ENCODE measurements at places on chromosomes 5 and 9.

GRCh38 chr9:21016701-21017491 is 14.5 kb downstream of the HACD4 start:
- no peak for DNase-seq

DNA sequence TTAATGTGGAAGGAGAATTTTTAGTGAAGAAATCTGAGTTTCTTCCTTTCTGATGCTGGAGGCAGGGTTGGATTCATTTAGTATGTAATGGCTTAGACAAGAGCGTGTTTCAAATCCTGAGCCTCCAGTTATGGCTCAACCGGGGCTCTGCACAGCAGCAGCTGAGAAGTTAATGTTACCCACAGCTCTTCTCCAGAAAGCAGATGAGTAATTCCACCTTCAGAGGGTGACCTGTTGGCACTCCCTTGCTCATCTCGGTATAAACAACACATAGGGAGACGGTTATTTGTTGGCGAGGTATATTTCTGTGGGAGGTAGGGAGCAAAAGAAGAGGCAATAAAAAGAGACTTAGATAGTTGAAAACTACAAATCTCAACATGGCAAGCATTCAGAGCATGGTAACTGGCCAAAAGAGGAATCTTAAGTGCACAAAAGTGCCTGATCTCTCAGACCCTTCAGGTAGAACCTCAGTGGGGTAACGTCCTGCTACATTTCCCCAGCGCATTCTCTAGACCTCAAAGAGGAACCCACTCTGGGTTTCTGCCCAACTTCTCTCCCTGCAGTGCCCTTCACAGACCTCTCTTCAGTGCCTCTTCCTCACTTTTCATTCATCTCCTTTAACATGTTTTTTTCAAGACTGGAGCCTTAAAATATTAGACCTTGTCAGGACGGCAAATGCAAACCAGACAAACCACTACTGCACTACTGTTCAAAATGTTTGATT is 417.5 kb upstream of the ADAMTSL1 start:
- DNase-seq: peak; percentile 49

- no peak for DNase-seq
Measured at GRCh38 chr5:73922224-73922623, 296.2 kb downstream of the ARHGEF28 start.

DNA sequence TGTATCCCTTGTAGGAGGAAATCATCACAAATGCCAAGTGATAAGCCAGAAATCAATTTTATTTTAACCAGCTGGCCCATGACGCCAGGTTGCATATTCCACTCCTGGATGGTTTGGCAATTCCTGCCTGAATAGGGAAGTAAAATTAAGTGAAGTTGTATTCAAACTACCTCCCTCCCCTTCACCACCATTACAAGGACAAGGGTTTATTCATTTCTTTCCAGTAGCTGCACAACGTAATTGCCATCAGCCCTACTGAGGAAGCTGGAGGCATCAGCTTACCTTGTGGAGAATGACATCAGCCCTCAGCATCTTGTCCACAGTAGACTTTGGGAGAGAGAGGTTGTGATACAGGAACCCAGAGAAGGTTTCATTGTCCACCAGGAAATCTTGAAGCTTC is 66.6 kb downstream of the ABCA1 start:
- DNase-seq: no peak

- DNase-seq: no peak
Measured at GRCh38 chr5:173964506-173964905, 24.5 kb upstream of the C5orf47 start.

DNA sequence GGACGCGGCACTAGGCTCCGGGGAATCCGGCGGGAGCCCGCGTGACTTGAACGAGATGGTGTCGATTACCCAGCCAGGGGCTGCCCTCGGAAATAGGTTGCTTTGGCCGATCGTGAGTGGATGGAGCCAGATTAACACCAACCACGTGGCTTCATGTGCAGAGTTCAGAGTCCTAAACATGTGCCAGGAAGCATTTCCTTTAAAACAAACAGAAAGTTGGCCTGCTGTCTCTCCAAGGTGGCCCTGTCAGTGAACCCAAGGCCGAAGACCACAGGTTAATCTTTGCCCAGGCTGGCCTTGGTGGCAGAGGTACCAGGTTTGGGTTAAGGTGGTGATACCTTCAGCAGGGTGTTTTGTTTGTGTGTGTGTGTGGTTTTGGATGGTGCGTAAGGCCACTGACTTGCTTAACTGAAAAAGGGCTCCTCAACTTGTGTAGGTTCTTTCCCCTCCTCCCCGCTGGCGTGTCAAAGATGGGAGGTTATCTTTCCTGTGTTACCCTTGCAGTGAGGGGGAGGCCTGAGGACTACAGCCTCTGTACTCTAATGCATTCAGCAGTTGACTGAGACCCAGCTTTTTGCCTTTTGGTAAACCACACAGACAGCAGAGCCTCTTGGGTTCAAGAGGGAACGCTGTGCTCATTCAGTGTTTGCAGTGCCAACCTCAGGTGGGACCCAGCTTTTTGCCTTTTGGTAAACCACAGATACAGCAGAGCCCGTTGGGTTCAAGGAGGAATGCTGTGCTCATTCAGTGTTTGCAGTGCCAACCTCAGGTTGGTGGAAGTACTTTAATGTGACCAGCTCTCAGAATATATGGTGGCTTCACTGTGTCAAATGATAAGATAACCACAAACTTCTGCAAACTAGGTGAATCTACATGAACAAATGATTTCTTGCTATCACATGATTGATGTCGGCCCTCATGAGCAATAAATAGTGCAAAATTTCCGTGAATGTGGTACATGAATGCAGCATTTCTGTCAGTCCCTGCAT is 1.4 kb downstream of the IQGAP2 start:
- no peak for DNase-seq

DNA sequence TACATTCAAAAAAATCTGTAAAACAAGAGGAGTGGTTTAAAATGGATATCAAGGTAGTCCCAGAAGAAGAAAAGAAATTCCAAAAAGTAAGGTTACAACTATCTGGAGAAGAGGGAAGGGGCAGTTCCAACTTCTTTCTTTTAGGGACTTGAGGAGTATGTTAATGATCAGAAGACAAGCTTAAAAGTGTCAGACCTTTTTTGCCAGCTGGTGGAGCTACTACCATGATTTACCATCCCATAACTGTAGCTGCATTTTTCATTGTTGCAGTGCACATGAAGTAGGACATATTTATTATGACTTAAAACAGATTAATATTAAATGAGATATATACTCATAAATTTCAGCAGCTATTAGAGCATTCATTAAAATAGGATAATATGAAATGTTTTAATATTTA is 158.5 kb upstream of the RGS7BP start:
- DNase-seq: no peak

- no peak for DNase-seq
Measured at GRCh38 chr5:132817011-132817410, 3.9 kb downstream of the SOWAHA start.

GRCh38 chr5:181181650-181182565 is 23.1 kb downstream of the TRIM7 start:
- peak; percentile 63 for DNase-seq

DNA sequence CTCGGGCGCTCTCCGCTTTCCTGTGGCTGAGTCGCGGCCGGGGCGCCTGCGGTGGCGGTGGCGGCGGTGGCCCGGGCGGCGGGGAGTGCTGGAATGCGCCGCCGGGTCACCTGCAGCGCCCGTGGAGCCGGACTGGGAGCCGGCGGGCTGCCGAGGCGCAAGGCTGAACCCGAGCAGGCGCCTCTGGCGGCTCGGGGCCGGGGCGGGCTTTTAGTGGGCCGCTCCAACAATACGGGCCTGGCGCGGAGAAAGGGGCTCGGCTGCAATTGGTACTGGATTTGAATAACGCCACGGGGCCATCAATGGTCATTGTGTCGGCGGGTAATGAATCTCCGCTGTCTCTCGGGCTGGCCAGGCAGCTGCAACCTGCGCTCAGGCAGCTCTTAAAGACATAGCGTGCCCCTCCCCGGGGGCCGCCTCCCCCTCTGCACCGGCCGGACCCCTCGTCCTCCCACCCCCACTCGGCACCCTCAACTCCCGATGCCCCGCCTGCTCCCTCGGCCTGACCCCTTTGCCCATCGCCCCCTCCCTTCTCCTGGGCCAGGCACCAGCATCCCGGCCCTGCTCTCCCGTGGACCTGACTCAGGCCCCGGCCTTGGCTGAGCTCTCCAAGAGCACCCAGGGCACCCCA is 22.1 kb downstream of the URM1 start:
- no peak for DNase-seq

GRCh38 chr5:143302341-143303045 is 101.0 kb downstream of the NR3C1 start:
- DNase-seq: no peak

DNA sequence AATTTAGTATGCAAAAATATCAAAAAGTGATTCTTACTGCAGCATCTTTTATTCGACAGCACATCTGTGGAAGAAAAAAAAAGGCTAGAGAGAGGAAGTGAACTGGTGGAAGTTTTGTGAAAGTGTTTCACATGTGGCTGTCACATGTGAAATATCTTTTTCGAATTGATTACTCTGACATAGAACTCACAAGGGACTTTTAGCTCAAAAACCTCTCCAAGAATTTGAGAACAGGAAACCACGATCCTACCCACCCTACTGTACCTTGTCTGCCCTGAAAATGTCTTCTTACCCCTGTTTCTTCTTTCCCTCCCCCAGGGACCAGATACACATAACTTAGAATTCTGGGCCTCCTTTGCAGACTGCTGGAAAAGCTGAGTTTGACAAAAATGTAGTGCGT is 106.5 kb upstream of the PRRC1 start:
- no peak for DNase-seq

GRCh38 chr9:131759017-131759647 is 19.3 kb upstream of the RAPGEF1 start:
- no peak for DNase-seq

DNA sequence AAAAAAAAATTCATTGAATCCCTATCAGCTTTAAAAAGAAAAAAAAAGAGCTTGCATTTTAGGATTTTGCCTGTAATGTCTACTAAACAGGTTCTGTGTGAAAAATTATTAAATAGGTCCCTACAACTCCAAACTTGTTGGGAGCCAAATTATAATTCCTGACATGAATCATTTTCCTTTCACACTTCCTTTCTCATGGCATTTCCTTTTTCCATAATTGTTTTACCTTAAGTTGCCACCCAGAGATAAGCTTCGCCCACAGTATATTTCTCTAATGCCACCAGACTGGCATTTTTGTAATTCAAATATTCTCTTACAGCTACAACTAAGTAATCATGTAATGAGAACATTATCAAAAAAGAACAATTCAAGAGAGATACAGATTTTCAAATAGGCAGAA is 348.8 kb downstream of the EFNA5 start:
- no peak for DNase-seq

DNA sequence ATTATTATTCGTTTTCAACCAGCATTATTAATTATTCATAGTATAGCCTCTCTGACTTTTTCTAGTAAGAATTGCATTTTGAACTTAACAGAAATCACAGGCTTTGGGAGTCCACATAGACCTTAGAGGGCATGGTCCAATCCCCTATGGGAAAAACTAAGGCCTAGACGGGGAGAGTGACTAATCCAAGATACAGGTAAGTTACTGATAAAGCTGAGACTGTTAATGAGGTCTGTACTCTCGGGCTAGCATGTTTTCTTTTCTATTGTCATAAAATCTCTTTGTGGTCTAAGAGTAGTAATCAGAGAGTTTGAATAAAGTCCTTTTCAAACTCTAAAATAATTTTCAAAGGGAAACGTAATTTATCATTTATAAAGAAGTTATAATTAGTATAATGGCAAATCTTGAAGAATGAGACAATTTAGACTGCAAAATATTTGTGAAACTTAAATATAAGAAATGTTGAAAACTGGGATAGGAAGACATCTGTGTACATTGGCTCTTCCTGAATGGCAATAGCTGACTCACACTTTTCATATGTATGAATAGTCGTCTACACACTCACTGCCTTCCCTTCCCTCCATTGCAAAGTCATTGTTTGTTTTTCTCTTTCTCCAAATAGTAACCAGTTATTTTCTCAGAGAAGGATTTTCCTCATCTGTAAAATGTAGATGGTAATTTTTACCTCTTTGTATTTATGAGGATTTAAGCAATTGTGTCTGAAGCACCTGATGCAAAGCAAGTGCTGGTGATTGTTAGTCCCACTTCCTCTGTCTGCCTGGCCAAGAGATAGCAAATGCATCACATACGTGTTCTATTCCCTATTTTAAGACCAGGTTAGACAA is 207.9 kb upstream of the CD180 start:
- DNase-seq: no peak

DNA sequence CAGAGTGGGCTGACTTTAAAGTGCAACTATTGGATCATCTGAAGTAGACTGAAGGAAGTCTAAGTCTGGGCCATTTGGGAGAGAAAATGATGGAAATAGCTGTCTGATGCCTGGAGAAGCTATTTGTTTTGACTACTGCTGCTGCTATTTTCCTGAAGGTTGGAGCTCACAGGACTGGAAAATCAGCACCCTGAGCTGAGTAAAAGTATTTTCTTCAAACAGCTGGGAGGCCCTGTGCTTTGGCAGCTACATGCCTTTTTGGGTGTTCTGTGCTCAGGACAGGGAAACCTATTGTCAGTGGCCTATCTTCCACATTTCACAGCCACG is 302.6 kb downstream of the ENC1 start:
- DNase-seq: peak; percentile 38

GRCh38 chr5:81145329-81145935 is 87.7 kb upstream of the CKMT2 start:
- no peak for DNase-seq

GRCh38 chr5:108788142-108788541 is 40.4 kb downstream of the FER start:
- no peak for DNase-seq

- DNase-seq: no peak
Measured at GRCh38 chr9:76510041-76510440, 51.1 kb downstream of the GCNT1 start.

DNA sequence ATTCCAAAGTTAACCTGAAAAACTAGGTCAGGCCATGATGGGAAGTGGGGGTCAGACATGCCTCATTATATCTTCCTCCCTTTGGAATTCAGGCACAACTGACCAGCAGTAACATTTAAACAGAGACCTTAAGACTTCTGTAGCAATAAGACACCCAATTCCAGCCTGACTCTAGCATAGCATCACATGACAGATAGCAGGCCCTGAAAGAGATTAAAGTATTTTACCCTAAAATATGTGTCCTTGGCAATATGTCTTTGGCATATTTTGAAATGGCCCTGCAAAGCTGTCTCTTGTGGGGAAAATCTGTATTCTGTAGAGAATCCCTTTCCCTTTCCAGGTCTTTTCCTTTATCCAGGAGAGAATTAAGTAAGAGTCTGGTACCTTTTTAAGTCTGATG is 34.3 kb downstream of the S1PR3 start:
- peak; percentile 94 for DNase-seq

All from umbilical cord (tissue), 2 donors.